ENCODE measurements at places on chromosomes 4 and X. TPM values are rescaled to one million over a fixed set of nuclear protein-coding genes. Genes with fewer than 3 reads are reported as not detected.

DNA sequence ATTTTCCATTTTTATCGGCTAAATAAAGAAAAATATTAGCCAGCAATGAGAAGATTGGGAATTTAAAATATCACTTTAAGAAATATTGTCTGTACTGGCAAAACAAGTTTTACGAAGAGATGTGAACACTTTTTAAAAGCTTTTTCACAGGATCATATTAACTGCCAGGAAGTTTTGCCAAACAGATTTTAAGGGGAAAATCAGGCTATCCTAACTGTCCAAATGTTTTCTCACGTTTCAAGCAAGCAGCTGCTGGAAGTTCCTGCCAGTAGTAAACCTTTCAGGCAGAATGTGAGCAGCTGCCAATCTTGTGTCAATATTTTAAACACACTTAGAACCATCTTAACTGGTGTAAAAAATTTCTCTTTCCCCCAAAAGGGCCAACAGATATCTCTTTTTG, 101.1 kb downstream of the ADGRL3 start:
- no peak for DNase-seq

GRCh38 chrX:6545712-6546111, 10.8 kb upstream of the VCX3A start:
- DNase-seq: no peak

DNA sequence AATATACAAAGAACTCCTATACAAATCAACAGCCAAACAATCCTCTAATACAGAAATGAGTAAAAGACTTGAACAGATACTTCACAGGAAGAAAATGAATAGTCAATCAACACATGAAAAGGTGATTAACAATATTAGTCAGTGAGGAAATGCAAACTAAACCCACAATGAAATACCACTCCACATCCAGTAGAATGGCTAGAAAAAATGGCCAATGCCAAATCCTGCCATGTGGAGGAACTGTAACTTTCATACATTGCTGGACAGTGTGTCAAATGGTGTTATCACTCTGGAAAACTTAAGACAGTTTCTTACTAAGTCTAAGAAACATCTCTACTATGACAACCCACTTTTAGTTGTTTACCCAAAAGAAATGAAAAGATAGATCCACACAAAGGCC, 59.5 kb downstream of the NSG1 start:
- DNase-seq: no peak

- DNase-seq: no peak
Observed at GRCh38 chr4:36255577-36255976, 11.3 kb upstream of the ARAP2 start.

GRCh38 chr4:78862314-78862737, 76.9 kb downstream of the PAQR3 start:
- no peak for DNase-seq

GRCh38 chr4:11735651-11736050, 307.0 kb upstream of the HS3ST1 start:
- DNase-seq: no peak

DNA sequence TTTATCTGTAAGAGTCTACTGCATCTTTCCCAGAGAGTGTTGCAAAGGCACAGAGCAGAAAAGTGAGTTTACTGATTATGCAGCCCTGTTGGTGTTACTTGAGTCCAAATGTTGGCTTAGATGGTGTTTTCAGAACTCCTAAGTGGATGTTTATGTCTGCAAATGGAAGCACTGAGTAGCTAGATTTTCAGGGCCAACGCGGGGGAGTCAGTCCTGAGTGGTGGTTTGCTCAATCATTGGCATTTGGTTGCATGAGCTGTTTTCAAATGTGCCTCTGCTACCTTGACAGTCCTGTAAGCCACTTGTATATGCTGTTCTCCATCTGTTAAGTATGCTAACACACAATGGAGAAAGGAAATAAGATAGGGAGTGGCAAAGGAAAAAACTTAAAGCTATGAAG, 45.4 kb downstream of the MAMLD1 start:
- DNase-seq: no peak

DNA sequence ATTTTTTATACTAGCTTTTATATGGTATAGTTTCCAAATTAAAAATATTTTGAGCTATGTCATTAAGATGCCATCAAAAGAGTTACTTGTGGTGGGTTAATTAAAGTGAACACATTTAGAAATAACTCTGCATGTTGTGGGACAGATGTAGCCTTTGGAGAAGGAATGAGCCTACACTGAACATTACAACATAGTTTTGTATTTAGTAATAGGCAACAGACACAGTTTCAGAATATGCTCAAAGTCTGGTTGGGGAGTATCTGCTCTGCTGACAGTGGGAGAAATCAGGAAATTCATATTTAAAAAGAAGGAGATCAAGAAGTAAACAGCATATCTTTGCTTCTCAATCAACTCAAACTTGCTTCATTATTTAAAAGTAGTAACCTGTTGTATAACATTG, 23.7 kb downstream of the EMCN start:
- no peak for DNase-seq

- peak; percentile 44 for DNase-seq
Observed at GRCh38 chr4:48346594-48346993, 5.3 kb downstream of the SLAIN2 start.

DNA sequence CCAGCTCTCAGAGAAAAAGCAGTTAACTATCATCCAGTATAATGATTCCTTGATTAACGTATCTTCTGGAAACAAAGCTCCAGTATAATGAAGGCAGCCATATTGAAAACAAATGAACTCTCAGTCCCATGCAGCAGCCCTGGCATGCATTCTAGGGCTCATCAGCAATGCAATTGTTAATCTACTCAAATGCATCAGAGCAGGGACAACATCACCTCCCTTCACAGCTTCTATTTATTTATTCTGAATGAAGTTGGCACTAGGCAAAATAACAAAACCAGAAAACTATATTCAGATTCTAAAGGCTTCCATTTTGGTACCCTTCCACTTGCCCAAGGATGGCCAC, 11.4 kb downstream of the SH3D19 start:
- no peak for DNase-seq

- no peak for DNase-seq
Observed at GRCh38 chr4:2797545-2798305, 4.8 kb downstream of the SH3BP2 start.

DNA sequence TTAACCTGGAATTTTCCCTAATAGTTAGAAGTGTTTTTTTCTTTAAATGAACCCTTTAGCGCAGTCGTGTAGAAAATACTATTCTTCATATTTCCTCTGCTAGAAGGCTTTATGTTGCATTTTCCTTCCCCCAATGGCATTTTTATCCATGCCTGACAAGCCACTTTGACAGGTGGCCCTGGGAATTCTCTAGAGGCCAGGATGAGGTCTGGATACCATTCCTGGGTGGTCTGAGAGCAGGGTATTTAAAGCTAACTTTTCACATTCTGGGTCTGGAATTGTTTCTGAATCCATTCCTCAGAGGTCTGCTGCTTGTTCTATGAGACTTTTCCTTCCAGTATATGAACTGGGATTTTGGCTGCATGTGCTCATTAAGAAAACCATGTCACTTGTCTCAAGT, 31.2 kb upstream of the PDGFRA start:
- no peak for DNase-seq

- no peak for DNase-seq
Observed at GRCh38 chr4:7722766-7723387, 216.8 kb downstream of the AFAP1 start.

GRCh38 chr4:58809948-58810347, 1699.8 kb upstream of the IGFBP7 start:
- no peak for DNase-seq

- peak; percentile 28 for DNase-seq
Observed at GRCh38 chr4:152997771-152998487, 61.8 kb downstream of the FHDC1 start.

DNA sequence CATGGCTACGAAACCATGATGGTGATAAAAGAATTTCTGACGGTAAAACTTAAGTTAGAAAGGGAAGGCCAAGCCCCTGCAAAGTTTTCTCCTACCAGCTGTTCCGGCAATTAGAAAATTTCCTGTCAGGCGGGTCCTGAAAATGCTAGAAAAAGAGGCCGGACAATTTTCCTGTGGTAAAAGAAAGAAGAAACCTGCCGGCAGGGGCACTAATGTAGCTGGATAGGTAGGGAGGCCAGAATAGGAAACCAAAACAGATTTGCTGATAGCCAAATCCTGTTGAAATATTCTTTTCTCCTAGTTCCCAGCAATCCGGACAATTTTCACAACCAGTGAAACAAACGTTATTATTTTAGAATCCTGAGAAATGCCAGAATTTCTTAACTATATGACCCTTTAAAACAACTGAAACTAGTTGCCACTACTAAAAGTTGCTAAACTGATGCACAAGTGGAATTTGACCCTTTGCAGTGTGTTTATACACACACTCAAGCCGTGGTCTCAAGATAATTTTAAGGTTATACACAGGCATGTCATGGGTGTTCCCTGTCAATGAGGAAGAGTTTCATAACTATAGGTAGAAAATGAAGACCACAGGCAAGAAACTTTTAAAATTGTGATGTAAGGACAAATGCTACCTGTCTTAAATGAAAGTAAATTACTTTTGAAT, 47.7 kb downstream of the RPS6KA3 start:
- no peak for DNase-seq

DNA sequence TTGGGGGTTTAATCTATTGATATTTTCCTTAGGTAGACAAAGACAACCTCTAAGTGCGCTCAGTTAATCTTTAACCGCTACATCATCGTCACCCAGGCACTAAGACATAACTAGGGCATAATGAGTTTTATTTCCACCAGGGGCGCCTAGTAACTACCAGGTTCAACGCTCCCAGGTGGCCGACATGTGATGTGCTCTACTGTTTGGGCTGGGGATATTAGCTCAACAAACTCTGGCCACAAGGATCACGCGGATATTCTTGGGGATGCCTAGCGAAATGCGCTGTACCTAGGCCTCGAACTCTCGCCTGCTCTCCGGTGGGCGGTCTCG, 915 bp upstream of the RAB33B start:
- DNase-seq: no peak

DNA sequence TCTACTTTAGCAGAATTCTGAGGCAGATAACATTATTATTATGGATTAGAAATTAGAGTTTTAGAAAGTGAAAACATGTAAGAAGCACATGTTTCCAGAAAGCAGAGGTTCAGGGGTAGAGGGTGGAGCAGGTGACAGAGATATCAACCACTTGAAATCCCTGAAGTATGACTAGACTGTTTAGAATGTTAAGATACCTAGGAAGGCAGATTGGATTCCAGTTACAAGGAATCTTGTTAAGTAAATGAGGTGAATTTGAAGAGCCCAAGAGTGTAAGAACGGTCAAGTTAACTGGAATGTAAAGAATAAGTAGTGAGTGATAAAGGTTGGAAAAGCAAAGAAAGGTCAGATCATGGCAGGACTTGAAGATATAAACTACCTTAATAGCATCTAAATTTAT, 37.6 kb downstream of the ARSJ start:
- DNase-seq: no peak

DNA sequence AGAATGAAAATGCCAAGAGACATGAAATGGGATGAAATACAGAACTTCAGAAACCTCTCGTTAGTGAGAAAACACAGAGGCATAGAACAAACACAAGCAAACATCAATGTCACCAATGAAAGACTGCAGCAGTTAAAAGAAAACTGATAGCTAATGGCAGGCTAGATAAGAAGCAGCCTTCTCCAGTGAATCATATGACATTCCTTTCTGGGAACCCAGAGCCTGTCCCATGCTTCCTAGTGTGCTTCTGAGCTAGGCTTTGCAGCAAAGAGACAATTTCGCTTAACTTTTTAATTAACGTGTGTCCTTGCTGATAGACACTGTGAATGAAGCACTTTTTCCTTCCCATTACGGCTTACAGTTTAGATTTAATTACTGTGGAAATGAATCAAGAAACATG, 444.6 kb downstream of the IL15 start:
- DNase-seq: no peak

DNA sequence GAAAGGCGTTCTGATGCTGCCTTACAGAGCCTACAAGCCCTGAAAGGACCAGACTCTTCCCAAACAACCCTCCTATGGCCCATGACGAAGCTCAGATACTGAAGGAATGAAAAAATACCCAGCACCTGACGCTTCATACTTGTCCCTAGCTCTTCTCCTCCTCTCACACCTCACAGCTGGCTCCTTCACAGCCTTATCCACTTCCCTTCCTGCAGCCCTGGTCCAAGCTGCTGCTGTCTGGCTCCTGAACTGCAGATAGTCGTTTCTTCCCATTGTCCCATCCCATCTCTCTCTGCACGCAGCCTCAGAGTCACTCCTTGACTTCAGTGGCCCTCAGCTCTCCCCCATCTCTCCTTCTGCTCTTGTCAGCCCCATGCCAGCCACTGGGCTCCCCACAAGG, 56.6 kb downstream of the FAM193A start:
- no peak for DNase-seq

MED12 gene
- total RNA-seq: 10.1 TPM

PPEF1 gene
- not detected for total RNA-seq

ANKRD17 gene
- total RNA-seq: 42.4 TPM

FAM9C gene
- not detected for total RNA-seq

NLGN4X gene
- total RNA-seq: not detected

PDK3 gene
- 5.8 TPM for total RNA-seq

MAGEA2 gene
- 87.1 TPM for total RNA-seq

PHEX gene
- 0.47 TPM for total RNA-seq

PDZD11 gene
- 68.4 TPM for total RNA-seq

TMSB15C gene
- total RNA-seq: 0.73 TPM

FAM9B gene
- total RNA-seq: 0.05 TPM

ADGRG4 gene
- total RNA-seq: 0.02 TPM

JADE1 gene
- 27.4 TPM for total RNA-seq

SPIN2B gene
- total RNA-seq: 9.2 TPM

Data from HT1080 (cell line).